Activated CD4-positive, alpha-beta T cell treated with anti-CD3 and anti-CD28 coated beads, Interleukin-2, Interleukin-4, amounts not matched to agents 100 ng/mL and 50 ng/mL, durations not matched to agents 16 hours and 8 hours (primary cell): ENCODE measurements at places on chromosomes 1 and 21.

DNA sequence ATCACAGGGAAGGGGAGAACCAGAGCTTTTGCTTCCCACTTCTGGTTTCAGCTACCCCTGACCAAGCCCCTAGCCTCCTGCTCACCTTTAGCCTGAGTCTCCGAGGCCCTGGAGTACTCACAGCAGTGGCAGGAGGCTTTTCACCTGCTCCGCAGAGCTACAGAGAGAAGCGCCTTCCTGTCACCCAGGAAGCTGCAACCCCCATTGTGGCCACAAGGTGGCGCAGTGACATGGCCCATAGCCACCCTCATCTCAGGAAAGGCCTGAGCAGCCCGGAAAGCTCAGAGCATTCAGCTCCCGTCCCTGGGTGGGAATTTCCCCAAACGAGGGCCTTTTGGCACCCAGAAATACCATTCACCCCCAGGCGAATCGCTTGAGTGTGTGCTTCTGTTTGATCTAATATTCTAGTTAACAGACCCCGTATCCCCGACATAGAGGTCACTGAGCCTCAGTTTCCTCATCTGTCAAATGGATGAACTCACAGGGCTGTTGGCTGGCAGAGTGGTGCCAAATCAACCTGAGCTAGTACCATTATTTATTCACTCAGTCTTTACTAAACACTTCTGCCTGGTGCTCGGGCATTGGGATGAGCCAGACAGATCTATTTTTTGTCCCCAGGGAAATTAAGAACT is 25.3 kb downstream of the A3GALT2 start:
- peak; percentile 90 for DNase-seq

- DNase-seq, result no peak
These were observed 2.8 kb downstream of the SIPA1L2 start for GRCh38 chr1:232627171-232627570.

DNA sequence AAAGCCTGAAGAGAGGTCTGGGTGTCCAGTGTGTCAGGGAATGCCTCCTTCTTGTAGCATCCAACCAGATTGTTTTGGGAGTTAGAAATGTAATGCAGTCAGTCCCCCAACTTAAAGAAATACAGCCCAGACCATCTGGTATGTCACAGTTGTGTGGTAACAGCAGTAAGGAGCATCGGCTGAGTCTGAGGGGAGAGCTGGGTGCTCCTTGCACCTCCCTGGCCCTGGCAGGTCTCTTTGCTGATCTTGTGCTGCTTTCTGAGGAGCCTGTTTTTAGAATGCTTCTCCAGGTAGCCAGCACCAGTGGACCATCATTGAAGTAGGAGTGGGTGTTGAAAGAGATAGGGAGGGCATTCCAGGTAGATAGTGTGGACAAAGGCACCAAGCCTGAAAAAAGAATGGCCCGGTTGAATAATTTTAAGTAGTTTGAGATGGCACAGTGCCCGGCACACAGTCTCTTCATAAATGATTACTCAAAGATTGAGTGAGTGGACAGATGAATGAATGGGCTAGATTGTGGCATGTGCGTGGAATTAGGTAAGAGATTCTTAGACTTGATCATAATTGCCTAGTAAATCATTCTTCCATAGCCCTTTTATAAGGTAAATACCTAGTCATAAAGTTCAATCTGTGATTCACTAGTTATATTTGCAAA is 46.5 kb downstream of the LAMC1 start:
- no peak for DNase-seq

DNA sequence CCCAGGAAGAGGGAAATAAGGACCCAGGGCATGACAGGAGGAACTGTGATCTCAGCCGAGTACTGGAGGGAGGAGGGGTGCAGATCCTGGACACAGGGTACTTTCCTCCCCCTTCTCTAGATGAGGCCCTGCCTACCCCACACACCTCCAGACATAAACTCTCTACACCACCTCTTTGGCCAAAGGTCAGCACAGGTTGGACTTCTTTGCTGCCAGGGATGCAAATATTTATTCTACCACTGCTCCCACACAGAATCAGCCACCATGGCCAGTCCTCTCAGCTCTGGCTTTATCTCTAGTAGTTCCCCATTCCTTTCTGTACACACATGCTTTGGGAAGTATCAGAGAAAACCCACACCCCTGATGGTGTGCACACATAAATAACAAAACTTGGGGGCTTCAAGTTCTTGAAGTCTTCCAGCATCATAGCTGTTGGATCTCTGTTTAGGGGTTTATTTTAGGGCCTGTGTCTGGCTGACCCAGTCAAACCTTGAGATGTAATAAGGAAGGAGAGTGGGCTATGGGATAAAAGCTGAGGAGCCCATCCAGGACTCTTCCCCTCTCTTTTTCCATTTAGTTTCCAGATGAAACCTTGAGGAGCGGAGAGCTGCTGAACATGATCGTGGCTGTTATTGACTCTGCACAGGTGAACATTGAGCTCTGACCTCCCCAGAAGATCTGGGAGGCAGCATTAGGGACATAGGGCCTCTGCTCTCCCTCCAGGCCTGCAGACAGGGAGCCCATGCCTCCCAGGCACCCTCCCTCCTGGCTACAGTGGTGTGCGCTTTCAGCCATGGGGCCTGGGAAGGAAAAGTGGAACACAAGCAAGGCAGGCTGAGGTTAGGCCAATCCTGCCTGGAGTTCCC is 6.7 kb upstream of the SLC27A3 start:
- no peak for DNase-seq

DNA sequence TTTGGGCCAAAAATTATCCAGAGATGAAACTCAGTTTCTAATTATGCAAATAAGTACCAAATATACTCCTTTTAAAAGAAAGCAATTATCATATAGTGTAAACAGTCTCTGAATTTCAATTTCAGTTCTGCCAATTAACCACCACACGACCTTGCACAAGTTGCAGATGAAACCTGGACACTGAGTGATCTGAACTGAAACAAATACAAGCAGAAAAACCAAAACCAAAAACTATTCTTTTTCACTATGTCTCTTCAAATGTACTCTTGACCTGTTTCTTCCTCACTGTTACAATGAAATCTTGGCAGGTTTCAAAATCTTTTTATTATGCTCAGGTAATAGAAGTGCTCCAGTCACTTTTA is 79.2 kb downstream of the TYW3 start:
- DNase-seq, result no peak

GRCh38 chr1:4362314-4363044 is 291.9 kb upstream of the AJAP1 start:
- no peak for DNase-seq

DNA sequence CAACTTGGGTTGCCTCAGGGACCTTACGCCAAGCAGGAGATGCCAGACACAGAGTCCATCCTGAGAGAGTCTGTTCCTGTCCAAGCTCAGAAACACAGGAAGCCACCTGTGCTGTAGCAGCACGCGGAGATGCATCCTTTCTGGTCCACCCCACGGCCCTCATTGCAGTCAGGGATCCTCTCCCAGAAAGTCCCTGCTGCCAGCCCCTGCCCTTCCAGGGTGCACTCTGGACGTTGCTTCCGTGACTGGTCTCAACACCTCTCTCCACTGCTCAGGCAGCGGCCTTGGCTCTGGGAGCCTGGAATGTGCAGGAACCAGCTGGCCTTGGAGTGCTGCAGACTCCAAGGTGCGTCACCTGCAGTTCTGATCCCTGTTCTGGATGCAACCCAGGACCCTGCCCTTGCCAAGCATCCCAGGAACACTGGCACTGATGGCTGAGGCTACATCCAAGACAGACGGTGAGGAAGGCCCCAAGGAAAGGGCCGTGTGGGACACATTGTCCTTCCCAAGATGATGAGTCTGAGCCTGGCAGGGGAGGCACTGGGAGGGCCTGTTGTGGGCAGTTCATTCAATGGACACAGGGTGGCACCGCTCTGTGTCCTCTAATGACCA is 21.7 kb upstream of the COL6A1 start:
- no peak for DNase-seq

- DNase-seq, result no peak
These were observed 109.7 kb upstream of the ZBTB40 start for GRCh38 chr1:22341791-22342605.

- DNase-seq, result no peak
These were observed 195.0 kb upstream of the FOXD3 start for GRCh38 chr1:63127376-63127775.

- no peak for DNase-seq
These were observed 104.8 kb downstream of the PAX7 start for GRCh38 chr1:18735224-18735997.

DNA sequence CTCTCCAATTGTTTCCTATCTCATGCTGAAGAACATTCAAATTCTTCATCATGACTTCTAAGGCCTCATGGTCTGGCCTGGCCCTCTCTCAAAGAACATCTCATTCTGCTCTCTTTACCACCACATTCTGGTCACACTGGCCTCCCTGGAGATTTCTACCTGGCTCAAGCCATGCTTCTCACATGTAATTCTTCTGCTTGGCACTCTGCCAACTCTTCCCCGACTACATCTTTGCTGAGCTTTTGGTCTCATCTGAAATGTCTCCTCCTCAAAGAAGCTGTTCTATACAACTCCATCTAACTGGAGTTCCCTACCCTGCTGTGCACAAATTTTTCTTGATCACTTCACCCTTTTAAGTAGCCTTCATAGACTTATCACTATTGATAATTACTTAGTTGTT is 1.4 kb upstream of the TBX19 start:
- no peak for DNase-seq

DNA sequence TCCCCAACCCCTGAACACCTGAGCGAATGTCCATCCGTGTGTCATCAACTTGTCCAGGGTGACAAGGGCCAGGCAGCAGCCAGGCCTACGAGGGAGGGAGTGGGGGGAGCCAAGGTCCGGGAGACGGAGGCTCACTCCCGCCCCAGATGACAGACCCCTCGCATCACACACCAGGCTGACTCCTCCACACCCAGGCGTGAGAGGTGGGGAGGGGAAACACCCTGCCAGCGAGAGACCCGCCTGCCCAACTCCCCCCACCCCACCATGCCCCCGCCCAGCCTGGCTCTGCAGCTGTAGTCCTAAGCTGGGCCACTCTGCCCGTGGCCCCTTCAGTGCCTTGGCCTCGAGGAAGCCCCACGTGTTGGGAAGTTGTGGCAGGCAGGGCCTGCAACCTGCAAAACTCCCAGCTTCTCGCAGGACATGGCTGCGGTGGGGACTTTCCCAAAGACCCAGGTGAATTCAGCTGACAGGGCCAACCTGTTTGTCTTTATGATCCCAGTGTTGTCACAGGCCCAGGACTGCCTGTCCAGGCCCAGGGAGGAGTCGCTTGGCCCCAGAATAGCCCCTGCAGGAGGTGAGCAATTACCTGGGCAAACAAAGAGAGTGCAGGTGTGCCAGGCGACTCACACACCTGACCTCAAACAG is 62.9 kb downstream of the RIPK4 start:
- no peak for DNase-seq

DNA sequence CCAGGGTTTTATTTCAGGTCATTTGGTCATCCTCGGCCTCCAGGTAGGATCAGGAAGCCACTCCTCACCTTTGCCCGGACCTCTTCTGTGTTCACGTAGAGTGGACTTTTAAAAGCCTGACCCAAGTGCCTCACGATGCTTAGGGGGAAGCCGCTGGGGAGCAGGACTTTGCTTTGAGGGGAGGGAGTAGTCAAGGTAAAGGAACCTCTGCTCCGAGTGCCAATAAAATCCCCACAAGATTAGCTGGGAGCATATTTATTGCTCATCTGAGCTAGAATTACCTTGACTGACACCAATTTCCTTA is 603 bp upstream of the DHRS3 start:
- DNase-seq, result no peak

DNA sequence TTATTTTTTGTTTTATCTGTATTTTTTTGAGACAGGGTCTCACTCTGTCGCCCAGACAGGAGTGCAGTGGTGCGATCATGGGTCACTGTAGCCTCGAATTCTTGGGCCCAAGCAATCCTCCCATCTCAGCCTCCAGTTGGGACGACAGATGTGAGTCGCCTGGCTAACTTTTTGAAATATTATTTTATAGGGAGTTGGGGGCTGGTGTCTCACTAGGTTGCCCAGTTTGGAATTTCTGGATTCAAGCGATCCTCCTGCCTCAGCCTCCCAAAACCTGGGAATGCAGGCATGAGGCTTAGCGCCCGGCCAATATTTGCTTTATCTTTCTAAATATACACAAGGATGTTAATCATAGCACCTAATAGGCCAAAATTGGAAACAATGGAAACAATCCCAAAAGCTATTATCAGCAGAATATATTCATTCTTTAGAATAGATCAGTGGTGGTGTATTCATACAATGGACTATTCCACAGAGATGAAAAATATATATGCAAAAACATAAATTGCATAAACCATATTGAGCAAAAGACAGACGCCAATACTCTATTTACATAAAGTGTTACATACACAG is 55.9 kb downstream of the DAP3 start:
- DNase-seq, result no peak

DNA sequence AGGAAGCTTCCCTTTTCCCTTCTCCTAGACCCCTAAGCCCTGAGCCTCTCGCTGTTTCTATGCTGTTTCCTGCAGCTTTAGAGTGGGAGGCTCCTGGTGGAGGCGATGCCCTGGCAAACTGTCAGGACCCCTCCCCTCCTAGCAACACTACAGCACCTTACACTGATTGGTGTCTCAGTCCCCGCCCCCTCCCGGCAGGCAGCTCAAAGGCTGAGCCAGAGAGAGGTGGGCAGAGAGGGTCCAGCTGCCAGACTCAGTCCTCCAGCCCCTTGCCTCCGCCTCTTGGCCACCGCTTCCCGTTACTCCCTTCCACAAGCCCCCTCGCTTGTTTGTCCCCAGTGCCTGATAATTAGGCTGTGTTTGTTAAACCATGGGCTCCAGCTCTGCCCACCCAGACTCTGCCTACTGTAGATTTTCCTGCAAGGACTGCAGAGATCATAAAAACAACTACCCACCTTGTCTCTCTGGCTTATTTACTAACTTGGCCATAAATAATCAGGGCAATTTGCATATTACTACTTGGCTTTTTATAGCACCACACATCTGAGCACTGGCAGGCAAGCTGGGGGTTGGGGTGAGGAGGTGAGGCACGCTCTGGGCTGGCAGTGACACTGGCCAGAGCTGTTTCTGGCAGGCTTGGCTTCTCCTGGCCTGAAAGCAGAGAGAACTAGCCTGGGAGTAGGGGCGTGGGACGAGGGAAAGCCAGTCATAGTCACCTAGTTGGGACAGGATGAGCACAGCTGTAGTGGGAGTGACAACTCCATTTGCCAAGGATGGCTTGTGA is 107.5 kb downstream of the CSMD2 start:
- DNase-seq, result no peak

GRCh38 chr21:16280686-16281091 is 550.9 kb downstream of the USP25 start:
- DNase-seq, result no peak

- DNase-seq, result peak; percentile 84
These were observed 29.0 kb downstream of the DUSP10 start for GRCh38 chr1:221712776-221713431.
